SJCRH30 (cell line): ENCODE measurements at places on chromosomes 2 and 18. TPM values are rescaled to one million over a fixed set of nuclear protein-coding genes. Genes with fewer than 3 reads are reported as not detected.

DNA sequence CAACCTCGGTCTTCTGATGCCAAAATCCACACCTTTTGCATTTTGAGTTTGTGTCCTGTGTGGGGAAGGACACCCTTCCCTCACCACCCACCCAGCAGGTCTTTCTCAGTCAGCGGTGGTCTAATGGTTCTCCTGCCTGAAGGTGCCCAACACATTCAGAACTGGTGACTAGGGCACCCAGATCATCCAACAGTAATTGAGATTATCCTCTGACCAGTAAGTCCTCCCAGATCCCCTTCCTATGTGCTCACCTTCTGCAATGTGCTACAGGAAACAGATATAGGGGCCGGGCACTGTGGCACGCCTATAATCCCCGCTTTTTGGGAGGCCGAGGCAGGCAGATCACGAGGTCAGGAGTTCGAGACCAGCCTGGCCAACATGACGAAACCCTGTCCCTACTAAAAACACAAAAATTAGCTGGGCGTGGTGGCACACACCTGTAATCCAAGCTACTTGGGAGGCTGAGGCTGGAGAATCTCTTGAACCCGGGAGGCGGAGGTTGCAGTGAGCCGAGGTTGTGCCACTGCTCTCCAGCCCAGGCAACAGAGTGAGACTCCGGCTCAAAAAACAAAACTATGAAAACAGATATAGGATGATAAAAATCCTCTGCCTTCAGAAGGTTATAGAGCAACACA, 56.2 kb downstream of the REEP1 start:
- H3K36me3 ChIP-seq: no peaks in the 10 kb centered on the region
- H3K4me1 ChIP-seq: peaks cover 24% of the 10 kb centered on the region
- H3K4me3 ChIP-seq: no peak overlapping the region
- DNase-seq: no peak

DNA sequence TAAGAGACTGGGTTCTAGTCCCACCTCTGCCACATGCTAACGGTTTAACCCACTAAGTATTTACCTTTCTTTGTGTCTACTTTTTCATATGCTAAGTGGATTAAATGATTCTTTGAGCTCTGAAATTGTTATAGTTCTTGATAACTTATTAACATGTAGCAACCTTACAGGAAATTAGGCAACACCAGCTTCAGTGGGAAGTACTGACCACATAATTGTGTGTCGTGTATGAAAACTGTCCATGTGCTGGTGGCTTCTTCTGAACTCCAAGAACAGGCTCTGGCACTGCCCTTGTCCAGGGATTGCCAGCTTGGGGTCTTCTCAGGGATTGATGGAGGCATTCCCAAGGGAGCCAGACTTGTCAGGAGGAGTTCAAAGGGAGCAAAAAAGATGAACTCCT, 427.7 kb downstream of the TGIF1 start:
- DNase-seq: no peak
- H3K27me3 ChIP-seq: no peaks in the 10 kb centered on the region
- no peak overlapping the region for H3K27ac ChIP-seq
- H3K4me1 ChIP-seq: no peaks in the 10 kb centered on the region
- no peak overlapping the region for H3K4me3 ChIP-seq
- no peaks in the 10 kb centered on the region for H3K36me3 ChIP-seq

DNA sequence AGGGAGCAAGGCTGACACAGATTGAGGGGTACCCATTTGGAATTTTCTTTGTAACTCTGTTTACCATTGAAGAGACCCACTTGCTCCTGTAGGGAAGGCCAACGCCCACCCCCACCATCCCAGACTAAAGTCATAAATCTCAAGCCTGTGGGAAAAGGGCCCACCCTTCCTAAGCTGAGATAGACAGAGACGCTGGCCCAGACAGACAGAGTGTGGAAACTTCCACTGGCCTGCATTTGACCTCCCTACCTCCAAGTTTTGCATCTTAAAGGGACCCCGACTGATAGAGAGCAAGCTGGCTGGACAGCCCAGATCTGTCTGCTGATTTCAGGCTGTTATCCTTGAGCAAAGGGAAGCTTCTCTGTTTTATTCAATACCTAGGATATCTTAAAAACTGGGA, 48.2 kb upstream of the SLC14A2 start:
- DNase-seq: no peak
- no peaks in the 10 kb centered on the region for H3K27me3 ChIP-seq
- no peaks in the 10 kb centered on the region for H3K4me1 ChIP-seq
- no peak overlapping the region for H3K4me3 ChIP-seq
- no peak overlapping the region for H3K27ac ChIP-seq
- H3K36me3 ChIP-seq: no peaks in the 10 kb centered on the region

GRCh38 chr2:217477583-217477982, 525.2 kb downstream of the TNS1 start:
- H3K4me3 ChIP-seq: no peak overlapping the region
- no peaks in the 10 kb centered on the region for H3K36me3 ChIP-seq
- no peaks in the 10 kb centered on the region for H3K4me1 ChIP-seq
- no peak overlapping the region for H3K27ac ChIP-seq
- no peak for DNase-seq

Gene POTEC
- not detected in 2 replicates for total RNA-seq
